ENCODE measurements at places on chromosomes 7 and 10. TPM values are rescaled to one million over a fixed set of nuclear protein-coding genes. Genes with fewer than 3 reads are reported as not detected.

STEAP1B gene
- 2.0 TPM for polyA plus RNA-seq

SLC39A12 gene
- not detected for polyA plus RNA-seq

DNA sequence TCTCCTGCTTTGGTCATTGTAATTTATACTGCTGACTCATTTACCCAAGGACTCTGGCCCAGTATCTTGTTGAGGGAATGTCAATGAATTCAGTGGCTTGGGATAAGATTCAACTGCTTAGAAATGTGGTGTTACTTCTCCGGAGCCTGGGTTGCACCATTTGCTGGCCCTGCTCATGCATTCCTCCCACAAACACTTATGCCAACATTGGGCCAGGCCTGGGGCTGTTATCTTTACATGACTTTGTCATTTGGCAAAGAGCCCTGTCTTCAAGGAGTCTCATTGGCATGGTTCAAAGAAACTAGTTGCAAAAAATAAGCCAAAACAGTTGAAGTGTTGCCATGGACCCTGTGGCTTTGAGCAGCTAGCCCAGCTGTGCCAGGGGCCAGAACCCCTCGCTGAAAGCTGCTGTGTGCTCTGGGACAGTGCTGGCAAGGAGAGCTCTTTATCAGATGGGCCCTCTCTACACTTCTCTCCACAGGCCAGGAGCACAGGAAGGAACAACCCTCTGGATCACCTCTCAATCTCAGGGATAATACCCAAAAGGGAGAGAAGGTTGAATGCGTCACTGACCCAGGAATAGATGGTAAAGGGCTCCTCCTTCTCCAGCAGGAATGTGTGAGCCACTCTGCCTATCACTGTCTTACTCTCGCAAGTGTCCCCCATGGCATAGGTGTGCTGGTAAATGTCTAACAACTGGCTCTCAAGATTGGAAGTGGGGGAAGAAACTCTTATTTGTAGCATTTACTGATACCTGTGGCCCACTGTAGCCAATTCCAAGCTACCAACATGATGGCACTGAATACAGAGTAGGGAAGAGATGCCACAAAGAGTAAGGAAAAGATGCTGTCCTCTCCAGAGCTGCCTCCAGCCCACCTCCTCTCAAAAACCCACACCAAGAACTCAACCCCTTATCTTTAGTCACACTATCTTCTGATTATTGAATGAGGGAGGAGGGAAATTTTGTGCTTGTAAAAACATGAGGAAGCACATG is 23.5 kb upstream of the PDE1C start:
- no peak for DNase-seq

GRCh38 chr7:140348161-140348849 is 50.0 kb downstream of the SLC37A3 start:
- no peak for DNase-seq

HOXA4 gene
- 15.7 TPM for polyA plus RNA-seq

DNA sequence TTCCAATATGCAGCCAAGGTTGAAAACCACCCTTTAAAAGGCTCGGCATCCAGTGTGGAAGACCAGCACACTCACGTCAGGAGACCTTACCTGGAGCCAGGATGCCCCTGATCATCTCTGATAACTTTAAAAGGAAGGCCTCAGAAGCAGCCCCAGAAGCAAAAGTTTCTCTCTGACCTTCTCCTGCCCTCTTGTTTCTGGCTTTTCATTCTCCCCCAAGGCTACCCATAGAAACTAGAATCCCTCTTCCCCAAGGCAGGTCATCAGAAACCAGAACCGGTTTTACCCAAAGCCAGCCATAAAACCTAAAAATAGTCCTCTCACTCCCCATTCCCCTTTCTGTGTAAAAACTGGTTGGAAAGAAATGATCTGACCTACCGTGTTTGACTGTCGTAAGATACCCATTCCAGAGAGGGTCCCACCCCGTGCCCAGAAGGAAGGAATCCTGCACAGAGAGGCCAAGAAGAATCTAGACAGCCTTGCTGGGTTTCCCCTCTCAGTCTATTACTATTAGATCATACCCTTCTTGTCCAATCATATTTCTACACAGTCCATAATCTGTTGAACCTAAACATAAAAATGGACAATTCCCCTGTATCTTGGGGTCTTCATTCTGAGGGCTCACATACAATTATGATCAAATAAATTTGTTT is 17.5 kb upstream of the TSPAN14 start:
- DNase-seq = no peak

BAMBI gene
- 41.4 TPM for polyA plus RNA-seq

GRCh38 chr10:64863836-64864235 is 1342.6 kb downstream of the REEP3 start:
- DNase-seq = no peak

- no peak for DNase-seq
Observed at GRCh38 chr10:106189292-106189691, 975.2 kb downstream of the SORCS1 start.

GRCh38 chr7:16604054-16604453 is 41.5 kb downstream of the ANKMY2 start:
- DNase-seq = no peak

DNA sequence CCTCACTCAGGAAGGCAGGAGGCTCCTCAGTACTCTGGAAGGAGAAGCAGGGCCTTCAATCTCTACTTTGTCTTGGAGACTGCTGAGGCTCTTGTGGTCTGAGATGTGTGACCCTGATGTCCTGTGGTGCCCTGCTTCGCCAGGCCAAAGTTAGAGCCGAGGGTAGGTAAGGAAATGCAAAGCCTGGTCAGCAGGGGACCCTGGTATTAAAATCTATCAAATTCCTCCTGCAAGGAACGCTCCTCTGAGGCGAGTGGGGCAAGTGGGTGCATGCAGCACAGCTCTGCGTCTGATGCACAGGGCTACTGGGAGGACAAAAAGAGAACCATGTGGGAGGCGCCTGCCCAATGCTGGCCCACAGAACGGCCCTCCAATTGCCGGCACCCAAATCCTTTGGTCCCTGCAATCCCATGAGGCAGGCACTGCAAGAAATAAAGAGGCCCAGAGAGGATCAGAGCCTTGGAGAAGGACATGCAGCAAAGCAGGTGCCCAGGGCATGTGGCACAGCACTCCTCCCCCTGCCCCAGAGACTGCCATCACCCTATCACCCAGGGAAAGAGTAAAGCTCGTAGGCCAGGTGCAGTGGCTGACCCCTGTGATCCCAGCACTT is 23.1 kb upstream of the ZMIZ1 start:
- no peak for DNase-seq

- no peak for DNase-seq
Observed at GRCh38 chr7:95897557-95898251, 125.3 kb downstream of the DYNC1I1 start.

DNA sequence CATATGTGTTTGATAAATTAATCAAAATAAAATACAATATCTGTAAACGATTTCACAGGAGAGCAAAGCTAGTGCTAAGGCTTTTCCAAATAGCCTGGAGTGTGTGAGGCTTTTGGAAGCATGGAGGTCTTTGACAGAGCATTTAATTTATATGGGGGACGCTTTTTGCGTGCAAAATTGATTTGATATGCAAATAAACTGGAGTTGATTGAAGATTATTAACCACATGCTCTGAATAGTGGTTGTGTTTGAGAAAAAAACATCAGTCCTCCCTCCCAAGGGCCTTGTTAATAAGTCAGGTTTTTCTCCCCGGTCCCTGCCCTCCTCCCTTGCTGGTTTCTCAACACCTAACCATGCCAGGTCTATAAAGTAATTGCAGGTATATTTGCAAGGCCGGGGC is 85.1 kb upstream of the FGFR2 start:
- no peak for DNase-seq

CDNF gene
- polyA plus RNA-seq = 2.7 TPM

PON1 gene
- polyA plus RNA-seq = 0.55 TPM

DNA sequence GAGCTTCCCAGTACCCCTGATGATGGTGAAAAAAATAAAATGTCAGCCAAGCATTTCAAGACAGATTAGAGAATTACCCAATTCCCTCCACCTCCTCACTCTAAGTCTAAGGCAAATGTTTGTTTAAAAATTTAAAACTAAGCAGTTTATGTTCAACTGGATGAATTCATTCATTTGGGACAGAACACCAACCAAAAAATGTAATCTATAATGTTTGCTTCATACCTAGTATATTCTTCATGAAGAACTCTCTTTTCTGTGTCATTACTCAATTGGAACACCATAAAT is 325.7 kb upstream of the BMPER start:
- no peak for DNase-seq

DNA sequence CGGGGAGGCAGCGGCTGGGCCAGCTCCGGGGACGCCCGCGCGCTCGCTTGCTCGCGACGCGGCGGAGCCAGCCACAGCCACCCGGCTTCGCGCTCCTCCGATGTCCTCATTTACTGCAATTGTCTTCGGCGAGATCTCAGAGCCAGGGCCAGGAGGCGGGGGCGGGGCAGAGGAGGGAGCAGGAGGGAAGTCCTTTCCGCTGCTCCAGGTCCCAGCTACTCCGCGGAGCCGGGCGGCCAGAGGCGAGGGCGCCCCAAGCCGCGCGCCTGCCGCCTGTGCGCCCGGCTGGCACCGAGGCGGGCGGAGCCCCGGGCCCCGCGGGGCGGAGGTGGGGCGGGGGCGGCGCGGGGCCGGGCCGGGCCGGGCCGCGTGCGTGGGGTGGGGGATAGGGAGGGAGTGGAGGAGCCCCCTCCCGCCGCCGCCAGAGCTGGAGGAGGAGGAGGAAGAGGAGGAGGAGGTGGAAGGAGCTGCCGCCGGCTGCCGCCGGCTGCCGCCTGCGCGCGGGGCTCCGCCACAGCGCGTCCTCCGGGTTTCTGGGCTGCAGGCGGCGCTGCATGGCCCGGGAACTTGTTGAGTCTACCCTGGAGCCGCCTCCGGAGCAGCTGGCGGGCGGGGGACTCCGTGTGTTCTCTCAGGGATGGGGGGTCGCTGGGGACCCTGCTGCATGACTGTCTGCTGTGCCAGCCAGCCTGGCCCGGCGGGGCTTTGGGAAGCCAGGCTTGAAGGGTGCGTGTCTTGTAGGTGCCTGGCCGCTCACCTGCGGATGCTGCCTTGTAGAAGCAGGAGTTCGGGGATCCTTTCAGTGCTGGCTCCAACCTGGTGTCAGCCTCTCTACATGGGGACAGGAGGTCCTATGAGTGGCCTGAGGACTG is at the start of gene INSYN2A:
TSS of gene INSYN2A (minus strand) at position 310 of the 872 bp plus-strand sequence. CDS start 20,196 bp downstream, outside the sequence.
- DNase-seq = no peak

- no peak for DNase-seq
Observed at GRCh38 chr7:35792873-35793489, 7.9 kb upstream of the SEPTIN7 start.

TPST1 gene
- 44.0 TPM for polyA plus RNA-seq

DNA sequence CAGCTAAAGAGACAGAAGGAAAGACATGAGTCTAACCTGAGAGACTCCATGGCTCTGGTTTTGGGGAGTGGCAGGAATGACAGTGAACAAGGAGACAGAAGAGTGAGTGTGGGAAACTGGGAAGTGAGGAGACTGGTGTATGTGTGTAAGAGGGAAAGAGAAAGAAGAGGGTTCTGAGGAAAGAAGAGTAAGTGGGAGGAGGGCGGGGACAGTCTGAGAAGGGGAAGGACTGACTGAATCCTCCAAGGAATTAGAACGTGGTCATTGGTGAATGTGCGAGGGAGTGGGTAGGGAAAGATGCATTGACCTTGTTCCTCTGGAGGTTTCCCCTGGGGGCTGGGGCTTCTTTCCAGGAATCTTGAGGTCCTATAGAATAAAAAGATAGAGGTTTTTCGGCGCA is 26.6 kb downstream of the WNT8B start:
- no peak for DNase-seq

HOXA3 gene
- polyA plus RNA-seq = 29.3 TPM

HGF gene
- polyA plus RNA-seq = 3.1 TPM

GRCh38 chr7:75639071-75639885 is 99.5 kb downstream of the HIP1 start:
- no peak for DNase-seq

DNA sequence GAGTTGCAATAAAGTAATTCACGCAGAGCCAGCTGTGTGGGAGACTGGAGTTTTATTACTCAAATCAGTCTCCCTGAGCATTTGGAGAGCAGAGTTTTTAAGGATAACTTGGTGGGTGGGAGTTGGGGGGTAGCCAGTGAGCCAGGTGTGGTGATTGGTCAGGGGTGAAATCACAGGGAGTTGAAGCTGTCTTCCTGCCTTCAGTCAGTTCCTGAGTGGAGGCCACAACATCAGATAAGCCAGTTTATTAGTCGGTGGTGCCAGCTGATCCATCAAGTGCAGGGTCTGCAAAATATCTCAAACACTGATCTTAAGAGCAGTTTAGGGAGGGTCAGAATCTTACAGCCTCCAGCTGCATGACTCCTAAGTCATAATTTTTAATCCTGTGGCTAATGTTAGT is 3.3 kb upstream of the CYP51A1 start:
- DNase-seq = peak; percentile 71

- DNase-seq = no peak
Observed at GRCh38 chr10:80201608-80202141, 3.7 kb downstream of the ANXA11 start.

GRCh38 chr10:129048513-129048912 is 418.5 kb upstream of the MGMT start:
- no peak for DNase-seq

DNA sequence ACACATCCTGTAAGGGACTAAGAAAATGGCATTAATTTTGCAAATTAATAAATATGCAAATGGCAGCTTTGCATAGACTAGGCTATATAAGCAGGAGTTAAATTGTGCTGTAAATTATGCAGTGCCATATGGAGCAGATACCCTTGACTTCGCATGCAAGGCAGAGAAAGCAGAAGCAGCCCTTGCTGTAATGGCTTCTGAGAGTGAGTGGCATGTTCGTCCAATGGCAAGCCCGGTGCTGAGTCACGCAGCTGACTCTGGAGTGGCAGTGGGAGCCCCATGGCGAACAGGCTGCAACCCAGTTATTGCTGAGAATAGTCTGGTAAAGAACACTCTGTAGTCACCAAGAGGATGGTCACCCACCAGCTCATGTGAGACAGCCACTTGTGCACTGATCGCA is 1186.5 kb downstream of the TYW1 start:
- DNase-seq = no peak

Data from right renal cortex interstitium (tissue), 3 donors.